ENCODE measurements at places on chromosomes 6 and 20.

- DNase-seq, result no peak
These were observed 65.1 kb upstream of the TOP1 start for GRCh38 chr20:40963505-40963845.

DNA sequence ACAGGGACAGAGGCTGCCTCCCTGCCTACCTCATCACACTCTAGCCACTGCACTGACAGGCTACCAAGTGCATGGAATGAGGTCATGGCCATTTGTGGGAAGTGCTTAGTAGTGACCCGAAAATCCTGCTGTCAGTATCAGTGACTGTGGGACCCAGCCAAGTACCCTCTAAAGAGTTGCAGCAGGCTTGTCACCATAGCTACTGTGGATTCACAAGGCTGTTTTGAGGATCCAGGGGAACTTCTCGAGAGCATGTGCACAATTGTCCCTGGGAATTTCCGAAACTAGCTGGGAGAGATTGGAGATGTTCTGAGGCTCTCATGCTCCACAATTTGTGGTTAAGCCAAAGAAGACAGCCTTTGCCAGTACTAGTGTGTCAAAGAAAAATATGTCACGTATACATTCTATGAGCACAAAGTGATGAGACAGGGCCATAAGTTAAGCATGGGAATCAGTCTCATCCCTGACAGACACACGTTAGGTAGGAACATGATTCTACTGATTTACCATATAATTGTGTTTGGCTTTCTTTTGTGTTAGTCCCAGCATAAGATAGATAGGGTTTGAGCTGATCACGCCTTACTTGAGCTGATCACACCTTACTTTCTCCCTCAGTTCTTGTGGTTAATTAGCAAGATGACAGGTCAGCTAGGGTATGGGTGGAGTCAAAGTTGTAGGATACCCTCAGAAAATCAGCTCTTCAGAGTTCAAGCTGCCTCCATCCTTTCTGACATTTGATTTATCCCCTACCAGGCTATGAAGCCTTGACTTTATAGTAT, 42.6 kb upstream of the TMEM170B start:
- DNase-seq, result no peak

GRCh38 chr20:14829906-14830305, 492.5 kb upstream of the FLRT3 start:
- no peak for DNase-seq

DNA sequence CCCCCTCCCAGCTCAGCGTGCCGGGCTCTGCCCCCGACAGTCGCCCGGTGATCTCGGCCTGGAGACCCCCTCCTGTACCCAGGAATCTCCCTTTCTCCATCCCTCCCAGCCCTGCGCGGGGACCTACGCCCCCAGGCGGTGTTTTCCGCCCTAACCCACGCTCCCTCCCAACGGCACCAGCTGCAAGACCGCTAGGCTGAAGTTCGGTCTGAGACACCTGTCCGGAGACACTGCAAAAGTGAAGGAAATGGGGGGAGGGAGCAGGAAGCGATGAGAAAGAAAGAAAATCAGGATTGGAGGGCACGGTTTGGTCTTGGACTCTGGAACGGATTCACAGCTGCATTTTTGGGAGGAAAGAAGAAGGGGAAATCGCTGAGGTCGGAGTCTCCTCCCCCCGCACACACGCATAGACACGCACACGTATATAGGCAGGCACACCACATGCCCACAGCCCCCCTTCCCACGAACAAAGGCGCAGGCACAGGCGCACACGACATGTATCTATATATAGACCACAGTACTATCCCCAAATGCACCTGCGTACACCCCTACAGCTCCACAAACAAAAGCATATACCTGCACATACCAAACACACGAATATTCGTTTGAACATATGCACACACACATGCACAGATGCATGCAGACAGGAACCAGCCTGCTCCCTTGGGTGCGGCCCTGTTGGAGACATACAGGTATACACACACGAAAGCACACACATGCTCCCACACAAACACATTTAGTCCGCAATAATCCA, 1.0 kb downstream of the SLC32A1 start:
- DNase-seq, result peak; percentile 48

GRCh38 chr6:169038691-169039090, 215.0 kb downstream of the THBS2 start:
- DNase-seq, result no peak

DNA sequence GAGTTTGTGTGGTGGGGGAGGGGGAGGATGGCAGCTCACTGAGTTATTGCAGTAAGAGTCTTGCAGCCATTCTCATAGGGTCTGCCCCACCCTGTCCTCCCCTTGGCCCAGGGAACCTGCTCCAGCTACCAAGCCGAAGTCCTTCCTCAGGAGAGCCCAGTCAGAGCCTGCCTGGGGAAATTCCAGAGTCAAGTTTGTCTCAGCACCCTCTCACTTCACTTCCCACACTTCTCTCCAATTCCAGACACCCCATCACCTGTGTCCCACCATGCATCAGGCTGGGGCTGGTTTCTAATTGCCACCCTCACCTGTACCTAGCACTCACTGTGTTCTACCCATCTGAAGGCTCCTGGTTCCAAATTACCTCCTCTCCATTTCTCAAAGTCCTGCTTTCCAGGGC, 10.3 kb upstream of the SLC22A16 start:
- DNase-seq, result no peak

DNA sequence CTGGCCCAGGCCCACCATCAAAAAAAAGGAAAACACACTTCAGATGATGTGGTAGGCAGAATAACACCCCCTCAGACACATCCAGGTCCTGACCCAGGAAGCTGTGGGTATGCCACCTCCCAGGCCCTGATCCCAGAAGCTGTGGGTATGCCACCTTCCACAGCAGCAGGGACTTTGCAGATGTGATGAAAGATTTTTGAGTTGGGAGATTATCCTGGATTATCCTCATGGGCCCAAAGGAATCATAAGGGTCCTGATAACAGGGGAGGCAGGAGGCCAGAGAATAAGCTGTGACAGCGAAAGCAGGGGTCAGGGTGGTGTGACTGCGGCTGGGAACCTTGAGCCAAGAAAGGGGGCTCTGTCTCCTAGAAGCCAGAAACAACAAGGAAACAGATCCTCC, 55.0 kb downstream of the BMP7 start:
- no peak for DNase-seq

DNA sequence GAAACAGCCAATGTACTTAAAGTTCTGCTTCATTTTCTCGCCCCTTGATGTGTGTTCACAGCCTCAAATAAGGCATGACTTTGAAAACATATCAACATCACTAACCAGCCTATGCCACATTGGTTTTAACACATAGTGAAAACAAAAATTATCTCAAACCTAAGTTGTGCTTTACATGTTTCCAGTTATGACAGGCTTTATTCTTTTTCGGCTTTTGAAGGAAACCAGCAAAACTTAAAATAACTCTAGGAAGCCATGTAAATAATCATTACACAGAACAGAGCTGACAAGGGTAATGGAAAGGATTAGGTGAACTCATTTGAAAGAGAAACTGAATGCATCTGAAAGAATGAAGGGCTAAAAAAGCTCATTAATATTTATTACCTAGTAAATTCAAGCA, 42.1 kb downstream of the BMP5 start:
- DNase-seq, result no peak

- no peak for DNase-seq
These were observed 99.2 kb downstream of the ZMYND8 start for GRCh38 chr20:47257256-47257655.

DNA sequence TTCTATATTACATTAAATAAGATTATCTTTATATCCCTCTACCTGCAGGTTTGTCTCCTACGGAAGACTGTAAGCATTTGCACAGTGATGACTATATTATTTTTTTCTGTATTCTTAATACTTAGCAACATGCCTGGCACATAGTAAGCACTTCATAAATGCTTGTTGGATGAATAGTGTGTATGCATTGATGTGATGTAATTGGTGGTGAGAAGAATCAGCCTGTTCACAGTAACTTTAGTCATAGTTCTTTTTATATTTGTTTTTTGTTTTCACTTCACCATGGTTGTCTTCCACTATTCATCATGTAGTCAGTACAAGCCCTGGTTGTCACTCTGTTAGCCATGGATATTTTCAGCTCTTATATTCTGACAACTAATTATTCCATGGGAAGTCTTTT, 184.0 kb upstream of the FLRT3 start:
- no peak for DNase-seq

GRCh38 chr20:11473983-11474382, 443.7 kb upstream of the BTBD3 start:
- DNase-seq, result no peak

GRCh38 chr20:41506192-41506915, 111.8 kb downstream of the CHD6 start:
- no peak for DNase-seq

- DNase-seq, result peak; percentile 25
These were observed 9.7 kb downstream of the CST7 start for GRCh38 chr20:24958506-24959385.

DNA sequence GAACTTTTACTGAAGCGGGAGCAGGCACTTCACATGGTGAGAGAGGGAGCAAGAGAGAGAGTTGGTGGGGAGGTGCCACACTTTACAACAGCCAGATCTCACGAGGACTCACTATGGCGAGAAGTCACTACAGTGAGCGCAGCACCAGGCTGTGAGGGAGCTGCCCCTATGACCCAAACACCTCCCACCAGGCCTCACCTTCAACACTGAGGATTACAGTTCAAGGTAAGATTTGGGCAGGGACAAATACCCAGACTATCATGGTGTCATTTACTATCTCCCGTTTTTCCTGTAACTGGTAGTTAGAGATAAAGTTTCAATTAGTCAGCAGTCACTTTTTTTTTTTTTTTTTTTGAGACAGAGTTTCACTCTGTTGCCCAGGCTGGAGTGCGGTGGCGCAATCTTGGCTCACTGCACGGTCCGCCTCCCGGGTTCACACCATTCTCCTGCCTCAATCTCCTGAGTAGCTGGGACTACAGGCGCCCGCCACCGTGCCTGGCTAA, 7.8 kb downstream of the RBCK1 start:
- DNase-seq, result no peak

GRCh38 chr6:116467514-116467913, 6.3 kb downstream of the CALHM6 start:
- no peak for DNase-seq

DNA sequence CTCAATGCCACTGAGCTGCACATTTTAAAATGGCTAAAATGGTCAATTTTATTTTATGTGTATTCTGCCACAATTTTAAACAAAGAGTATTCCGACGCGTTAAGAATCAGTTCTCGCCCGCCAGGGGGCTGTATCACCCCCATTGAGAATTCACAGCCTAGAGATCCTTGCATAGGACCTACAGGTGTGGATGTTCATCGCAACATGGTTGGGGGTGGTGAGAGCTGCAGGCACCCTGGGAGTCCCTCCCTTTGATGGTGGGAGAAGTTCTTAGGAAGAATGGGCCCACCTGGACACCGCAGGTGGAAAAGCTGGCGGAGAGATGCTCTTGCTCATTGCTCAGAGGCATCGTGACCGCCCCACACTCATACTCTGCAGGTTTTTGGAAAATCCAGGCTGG, 63.5 kb downstream of the SLC2A10 start:
- DNase-seq, result no peak
